SW 1271 (cell line): ENCODE measurements at places on chromosomes 11 and 22.
A peak's percentile ranks its signal among the peaks of the same experiment; 100 is the strongest.

DNA sequence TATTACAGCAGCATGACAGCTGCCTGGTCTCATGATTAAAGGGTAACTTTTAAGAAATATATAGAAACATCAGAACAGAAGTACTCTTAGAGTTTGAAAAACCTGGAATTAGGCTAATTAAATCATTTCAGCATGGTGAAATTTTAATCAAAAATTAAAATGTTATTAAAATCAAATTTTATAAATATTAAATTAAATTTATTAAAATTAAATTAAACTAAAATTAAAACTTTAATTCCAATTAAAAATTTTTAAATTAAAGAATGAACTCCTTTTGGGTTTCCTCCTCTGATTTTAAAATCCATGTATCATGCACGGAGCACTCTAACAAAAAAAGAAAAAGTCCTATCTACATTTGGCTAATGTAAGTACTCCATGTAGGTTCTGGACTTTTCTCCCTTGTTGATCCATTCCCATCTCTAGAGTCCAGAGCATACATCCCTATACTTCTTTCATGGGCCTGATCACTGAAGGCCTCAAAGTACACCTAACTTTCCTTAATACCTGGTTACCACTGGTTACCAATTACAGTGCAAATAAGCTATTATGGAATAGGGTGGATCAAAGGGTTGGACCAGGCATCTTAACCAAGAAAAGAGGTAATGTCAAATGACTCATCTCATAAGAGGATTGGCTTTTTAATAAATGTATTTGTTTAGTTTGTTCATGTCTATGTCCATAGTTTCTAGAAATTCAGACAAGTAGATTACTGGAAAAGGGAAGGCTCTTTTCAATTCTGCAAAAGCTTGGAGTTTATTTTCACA lies 48.4 kb upstream of the MUC15 start:
- no peak for DNase-seq

- DNase-seq = no peak
Observed at GRCh38 chr11:75773595-75774353, 5.2 kb downstream of the DGAT2 start.

DNA sequence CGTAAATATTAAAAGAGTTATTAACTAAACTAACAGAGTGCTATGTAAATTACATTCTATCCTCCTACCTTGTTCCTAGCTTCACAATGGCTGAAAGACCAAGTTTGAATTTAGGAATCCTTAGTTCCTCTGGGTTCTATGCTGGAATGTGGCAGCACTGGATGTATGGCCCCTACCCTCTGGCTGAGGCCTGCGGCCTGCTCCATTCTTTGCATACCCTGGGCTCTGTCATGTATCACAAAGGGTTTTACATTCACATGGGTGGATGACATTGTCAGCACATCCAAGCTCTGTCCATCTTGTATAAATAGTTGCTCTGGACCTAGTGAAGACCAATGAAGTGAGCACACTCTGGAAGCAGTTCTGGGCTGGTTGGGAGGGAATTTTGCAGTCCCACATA lies 54.5 kb downstream of the AASDHPPT start:
- DNase-seq = no peak

DNA sequence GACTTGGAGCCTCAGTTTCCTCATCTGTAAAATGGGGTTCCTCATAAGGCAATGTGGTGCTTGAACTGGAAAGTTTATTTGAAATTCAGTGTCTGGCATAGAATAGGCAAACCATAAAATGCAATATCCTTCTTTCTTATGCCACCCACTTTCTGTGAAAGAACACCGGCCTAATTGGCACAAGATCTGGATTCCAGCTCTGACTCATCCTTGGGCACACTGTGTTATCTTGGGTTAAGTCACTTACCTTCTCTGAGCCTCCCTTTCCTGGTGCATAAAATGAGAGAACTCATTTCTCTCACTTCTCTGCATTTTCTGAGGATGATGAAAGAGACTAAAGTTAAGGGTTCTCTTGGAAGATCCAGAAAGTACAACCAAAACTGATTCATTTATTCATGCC lies 5.1 kb downstream of the INSC start:
- DNase-seq = no peak

GRCh38 chr11:69297787-69298266 lies 3.9 kb downstream of the MYEOV start:
- peak; percentile 76 for DNase-seq

GRCh38 chr11:120969993-120970392 lies 53.9 kb upstream of the TBCEL start:
- DNase-seq = no peak

DNA sequence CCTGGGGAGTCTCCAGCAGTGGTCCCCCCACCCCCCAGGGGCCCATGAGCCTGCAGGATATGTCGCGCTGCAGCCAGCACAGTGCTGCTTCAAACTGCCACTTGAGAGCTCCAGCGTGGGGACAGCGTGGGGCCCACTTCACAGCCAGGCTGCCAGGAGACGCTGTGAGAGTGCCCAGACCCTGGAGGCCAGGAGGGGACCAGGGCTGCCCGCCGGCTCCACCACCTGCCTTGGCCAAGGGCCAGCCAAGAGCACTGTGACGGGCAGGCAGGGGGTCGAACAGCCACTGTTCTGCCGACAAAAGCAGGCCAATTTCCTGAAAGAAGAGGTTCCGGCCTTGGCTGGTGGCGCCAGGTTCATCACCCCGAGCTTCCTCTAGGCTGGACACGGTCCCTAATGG lies 60.2 kb downstream of the FLRT1 start:
- DNase-seq = no peak

- no peak for DNase-seq
Observed at GRCh38 chr11:77658213-77659013, 20.8 kb upstream of the CLNS1A start.

DNA sequence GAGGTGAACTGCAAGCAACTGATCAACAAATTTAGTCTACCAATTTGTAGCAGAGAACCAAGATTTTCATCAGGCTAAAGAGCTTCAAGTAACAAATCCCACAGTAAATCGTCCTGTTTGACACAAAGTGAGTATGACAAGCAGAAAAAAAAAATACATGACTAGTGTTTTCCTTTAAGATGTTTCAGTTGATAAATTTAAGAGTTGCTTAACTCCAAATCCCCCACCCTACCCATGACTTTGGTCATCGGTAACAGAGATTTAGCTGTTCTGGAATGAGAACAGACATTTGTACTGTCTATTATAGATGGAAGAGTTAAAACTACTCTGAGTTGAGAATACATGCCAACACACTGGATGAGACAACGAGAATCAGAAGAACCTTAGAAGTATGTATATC lies 165.0 kb upstream of the MTMR2 start:
- no peak for DNase-seq

DNA sequence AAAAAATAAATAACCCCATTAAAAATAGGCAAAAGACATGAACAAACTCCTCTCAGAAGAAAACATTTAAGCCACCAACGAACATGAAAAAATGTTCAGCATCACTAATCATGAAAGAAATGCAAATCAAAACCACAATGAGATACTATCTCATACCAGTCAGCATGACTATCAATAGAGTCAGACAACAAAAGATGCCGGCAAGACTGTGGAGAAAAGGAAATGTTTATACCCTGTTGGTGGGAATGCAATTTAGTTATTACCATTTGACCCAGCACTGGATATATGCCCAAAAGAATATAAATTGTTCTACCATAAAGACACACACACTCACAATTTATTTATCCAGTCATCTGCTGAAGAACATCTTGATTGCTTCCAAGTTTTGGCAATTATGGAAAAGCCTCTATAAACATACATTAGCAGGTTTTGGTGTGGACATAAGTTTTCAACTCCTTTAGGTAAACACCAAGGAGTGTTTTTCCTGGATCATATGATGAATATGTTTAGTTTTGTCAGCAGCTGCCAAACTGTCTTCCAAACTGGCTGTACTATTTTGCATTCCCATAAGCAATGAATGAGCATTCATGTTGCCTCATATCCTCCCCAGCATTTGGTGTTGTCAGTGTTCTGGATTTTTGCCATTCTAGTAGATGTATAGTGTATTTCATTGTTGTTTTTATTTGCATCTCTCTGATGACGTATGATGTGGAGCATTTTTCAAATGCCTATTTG lies 28.0 kb downstream of the OR8D1 start:
- peak; percentile 69 for DNase-seq

GRCh38 chr11:104843150-104843836 lies 55.0 kb downstream of the CASP12 start:
- DNase-seq = no peak

DNA sequence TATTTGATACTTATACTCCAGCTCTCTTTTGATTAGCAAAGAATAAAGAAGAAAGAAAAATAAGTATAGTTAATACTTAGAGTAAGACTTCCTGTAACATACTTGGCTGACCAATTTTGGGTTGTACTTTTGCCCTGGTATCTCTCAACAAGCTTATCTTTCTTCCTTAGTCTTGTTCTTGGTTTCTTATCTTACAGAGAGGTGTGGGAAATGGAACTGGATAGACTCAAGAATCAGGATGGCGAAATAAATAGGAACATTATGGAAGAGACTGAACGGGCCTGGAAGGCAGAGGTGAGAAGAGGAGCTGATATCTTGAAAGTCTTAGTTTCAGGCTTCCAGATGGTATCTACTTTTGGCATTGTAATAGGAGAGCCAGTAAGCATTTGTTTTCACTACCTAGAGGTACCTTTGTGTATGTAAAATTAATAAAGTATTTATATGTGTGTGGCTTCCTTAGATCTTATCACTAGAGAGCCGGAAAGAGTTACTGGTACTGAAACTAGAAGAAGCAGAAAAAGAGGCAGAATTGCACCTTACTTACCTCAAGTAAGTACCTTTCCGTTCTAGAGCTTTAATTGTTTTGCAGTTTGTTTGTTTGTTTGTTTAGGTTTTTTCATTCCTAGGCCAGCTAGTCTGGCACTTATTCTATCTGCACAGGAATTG lies 11.3 kb upstream of the BACE1-AS start:
- no peak for DNase-seq

DNA sequence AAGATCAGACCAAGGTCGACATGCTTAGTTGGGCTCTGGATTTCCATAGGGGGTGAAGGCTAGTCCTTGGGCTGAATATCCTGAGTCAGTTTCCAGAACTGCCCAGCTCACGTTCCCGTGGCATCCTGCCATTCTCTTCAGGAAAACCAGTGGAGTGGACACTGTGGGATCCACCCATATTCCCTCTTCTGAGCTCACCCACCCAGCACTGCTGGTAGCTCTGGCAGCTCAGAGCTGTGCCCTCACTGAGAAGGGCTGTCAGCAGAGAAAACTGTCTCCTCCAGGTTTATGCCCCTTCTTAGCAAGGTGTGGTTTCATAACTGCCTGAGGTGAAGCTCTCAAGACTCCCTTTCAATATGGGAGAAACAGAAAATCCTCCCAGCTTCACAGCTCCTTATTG lies 111.7 kb downstream of the GGTLC2 start:
- DNase-seq = no peak

DNA sequence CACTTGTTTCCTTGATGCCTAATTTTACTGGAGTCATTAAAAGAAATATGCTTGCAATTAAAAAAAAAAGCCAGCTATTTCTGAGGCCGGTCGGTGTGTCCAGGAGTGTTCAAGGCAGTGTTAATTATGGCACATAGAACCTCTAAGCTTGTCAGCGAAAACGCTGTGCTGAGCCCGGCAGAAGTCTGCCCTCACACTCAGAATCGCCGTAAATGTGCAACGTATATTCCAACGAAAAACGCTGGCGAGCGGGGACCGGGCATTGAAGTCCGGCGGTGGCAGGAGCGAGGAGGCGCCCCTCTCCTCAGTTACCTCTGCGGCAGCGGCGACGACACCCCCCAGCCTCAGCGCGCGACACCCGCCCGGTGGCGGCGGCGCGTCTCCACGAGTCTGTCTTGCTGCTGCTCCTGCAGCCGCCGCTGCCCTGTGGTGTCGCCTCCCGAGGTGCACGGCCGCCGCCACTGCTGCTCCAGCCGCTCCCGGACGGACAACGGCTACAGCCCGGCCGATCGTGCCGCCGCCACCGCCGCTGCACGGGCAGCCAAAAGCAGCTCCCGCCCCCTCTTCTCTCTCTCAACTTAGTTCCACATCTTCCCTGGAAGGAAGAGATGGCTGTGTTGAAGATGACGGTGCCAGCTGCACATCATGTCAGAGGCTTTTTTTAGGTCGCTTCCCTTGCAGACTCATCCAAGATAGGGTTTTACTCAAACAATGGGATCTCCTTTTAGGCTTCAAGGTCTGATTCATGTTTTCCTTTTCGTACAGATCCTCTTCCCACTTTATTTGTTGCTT lies 56.0 kb downstream of the JAM3 start:
- DNase-seq = no peak

DNA sequence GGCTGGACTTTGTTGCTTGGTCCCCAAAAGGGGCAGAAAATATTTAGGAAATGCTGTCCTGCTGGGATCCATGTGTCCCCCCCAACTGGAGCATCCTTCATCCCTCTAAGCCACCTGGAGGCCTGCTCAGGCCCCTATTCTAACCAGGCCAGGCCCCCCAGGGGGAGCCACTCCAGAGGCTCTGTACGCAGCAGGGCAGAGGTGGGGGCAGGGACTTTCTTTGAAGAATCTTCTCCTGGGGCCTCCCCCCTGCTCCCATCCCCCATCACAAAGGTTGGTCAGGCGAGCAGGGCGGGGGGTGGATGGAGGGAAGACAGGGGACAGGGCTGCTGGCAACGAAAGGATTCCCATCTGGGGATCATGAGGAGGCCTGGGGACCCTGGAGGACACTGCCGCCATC lies 170.8 kb downstream of the MN1 start:
- DNase-seq = no peak

- no peak for DNase-seq
Observed at GRCh38 chr11:1387961-1388762, 1.6 kb upstream of the BRSK2 start.

DNA sequence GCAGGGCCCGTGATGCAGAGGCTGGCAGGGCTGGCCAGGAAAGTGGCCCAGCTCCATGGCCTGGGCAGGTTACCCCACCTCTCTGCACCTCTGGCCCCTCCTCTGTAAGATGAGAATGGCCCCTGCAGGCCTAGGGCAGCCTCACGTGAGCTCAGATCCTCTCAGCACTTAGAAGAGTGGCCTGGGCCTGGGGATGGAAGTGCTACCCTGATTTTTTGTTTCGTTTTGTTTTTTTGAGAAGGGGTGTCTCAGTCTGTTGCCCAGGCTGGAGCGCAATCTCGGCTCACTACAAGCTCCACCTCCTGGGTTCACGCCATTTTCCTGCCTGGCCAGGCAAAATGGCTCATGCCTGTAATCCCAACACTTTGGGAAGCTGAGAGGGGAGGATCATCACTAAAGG lies 982 bp downstream of the APOBEC3H start:
- no peak for DNase-seq

DNA sequence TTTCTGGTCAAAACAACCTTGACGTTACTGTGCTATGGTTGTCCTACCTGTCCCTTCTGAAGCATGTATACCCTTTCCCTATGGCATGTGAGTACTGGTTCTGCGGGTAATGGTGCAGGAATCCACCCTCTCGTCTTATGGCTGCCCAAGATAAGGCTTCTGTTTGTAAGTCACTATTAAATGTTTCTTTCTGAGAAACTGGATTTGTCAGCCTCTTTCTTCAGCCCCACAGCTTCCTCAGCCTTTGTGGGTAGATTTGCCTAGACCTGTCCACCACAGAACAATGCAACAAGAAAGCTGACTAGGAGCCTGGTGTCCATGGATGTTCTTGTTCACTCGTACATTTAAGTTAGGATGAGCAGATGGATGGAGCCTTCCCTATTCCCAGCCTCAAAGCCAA lies 14.4 kb downstream of the MMP7 start:
- no peak for DNase-seq
